ENCODE measurements at places on chromosomes 3 and 15. TPM values are rescaled to one million over a fixed set of nuclear protein-coding genes. Genes with fewer than 3 reads are reported as not detected.

Gene TPRG1
- 65.9 TPM for total RNA-seq

DNA sequence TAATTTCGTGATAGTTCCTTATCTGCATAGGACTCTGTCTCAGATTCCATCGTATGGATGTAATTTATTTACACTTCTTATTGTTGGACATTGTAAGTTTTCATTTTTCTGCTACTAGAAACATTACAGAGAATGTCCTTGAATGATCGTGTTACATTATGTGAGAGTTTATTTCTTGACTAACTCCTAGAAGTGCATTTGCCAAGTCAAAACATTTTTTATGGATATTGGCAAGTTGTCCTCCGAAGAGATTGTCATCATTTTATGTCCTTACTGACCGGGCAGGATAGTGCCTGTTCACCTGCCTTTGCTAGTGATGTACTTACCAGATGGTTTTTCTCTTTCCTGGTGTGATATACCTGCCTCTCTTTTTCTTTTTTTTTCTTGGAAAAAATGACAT is 13.4 kb downstream of the ASB7 start:
- peaks cover 5% of the 10 kb centered on the region for H3K36me3 ChIP-seq
- H3K4me3 ChIP-seq: no peak overlapping the region
- no peaks in the 10 kb centered on the region for H3K27me3 ChIP-seq

DNA sequence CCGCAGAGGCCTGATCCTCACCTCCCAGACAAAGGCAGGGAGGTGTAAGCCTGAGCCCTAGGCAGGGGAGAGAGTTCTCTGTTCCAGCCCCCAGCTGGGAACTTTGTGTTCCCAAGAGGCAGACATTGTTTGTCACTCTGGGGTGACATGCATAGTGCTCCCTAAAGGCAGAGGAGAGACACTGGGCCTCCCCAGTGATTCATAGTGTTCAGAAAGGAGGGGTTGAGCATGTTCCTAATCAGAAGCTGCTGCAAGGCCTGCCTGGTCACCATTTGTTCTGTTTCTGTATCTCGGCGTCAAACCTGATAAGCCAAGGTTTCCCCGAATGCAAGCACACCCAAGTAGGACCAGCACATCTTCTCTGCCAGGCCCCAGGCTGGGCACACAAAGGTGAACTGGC is 24.0 kb upstream of the SLC6A6 start:
- no peaks in the 10 kb centered on the region for H3K27me3 ChIP-seq
- no peak overlapping the region for H3K27ac ChIP-seq
- no peaks in the 10 kb centered on the region for H3K36me3 ChIP-seq
- no peak for DNase-seq
- H3K4me3 ChIP-seq: no peak overlapping the region
- H3K4me1 ChIP-seq: no peaks in the 10 kb centered on the region

GRCh38 chr15:71548401-71548807 is 261.9 kb upstream of the NR2E3 start:
- H3K36me3 ChIP-seq: no peaks in the 10 kb centered on the region
- no peak overlapping the region for H3K4me3 ChIP-seq
- no peak for DNase-seq
- no peaks in the 10 kb centered on the region for H3K4me1 ChIP-seq

DNA sequence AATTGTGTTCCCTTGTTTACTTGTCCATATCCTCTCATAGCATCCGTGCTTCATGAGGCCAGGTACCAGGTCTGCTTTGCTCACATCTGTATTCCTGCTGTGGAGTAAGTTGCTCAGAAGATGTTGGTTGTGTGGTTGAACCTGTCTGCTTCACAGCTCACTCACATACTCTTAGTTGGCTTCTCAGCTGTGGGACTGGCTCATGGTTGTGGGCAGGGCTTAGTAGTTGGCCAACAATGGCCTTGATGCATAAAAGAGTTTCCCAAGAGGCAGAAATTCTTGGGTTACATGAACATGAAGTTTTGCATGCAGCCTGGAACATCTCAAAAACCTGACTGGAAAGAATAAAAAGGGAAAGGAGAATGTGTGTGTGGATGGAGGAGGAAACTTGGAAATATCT is 17.0 kb downstream of the CELF6 start:
- no peak overlapping the region for H3K27ac ChIP-seq
- no peak overlapping the region for H3K4me3 ChIP-seq
- no peaks in the 10 kb centered on the region for H3K36me3 ChIP-seq
- H3K4me1 ChIP-seq: no peaks in the 10 kb centered on the region
- no peaks in the 10 kb centered on the region for H3K27me3 ChIP-seq

GRCh38 chr15:74062236-74062635 is 20.1 kb downstream of the GOLGA6A start:
- H3K27me3 ChIP-seq: no peaks in the 10 kb centered on the region
- H3K4me3 ChIP-seq: no peak overlapping the region
- H3K4me1 ChIP-seq: no peaks in the 10 kb centered on the region
- DNase-seq: no peak
- no peak overlapping the region for H3K27ac ChIP-seq
- no peaks in the 10 kb centered on the region for H3K36me3 ChIP-seq

DNA sequence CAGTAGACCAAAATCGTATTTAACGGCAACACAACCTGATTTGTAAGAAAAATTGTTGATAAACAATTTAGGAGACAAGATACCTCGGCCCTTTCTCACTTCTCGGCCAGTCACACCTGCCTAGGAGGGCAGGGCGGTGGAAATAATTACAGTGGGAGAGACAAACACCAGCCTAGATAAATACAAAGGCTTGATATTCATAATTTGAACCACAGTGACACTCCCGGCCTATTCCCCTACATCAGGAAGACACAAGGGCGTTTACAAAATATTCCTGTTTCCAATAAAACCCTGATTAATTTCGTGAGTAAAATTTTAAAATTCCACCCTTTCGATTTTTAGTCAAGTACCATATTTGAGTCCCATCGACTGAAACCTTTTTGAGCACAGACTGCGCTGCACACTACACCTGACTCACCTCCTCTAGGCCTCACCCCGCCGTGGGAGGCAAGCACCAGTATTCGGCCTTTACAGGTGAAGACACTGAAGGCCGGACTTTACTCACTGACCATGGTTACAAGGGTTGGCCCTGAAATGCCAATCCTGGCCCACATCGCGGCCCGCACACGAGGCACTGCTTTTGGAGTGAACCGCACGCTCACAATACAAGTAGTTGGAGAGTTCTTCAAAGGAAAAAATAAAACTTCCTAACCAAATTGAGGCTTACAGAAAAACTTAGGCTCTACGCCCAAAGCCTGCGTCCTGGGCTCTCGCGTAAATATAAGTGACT is 794 bp downstream of the ARPP19 start:
- DNase-seq: no peak
- peak overlapping the region; percentile 98 for H3K27ac ChIP-seq
- H3K4me1 ChIP-seq: no peaks in the 10 kb centered on the region

- H3K27ac ChIP-seq: peak overlapping the region; percentile 67
- H3K4me3 ChIP-seq: no peak overlapping the region
- no peaks in the 10 kb centered on the region for H3K36me3 ChIP-seq
- H3K27me3 ChIP-seq: no peaks in the 10 kb centered on the region
Measured at GRCh38 chr3:16064642-16065414, 109.7 kb upstream of the GALNT15 start.

DNA sequence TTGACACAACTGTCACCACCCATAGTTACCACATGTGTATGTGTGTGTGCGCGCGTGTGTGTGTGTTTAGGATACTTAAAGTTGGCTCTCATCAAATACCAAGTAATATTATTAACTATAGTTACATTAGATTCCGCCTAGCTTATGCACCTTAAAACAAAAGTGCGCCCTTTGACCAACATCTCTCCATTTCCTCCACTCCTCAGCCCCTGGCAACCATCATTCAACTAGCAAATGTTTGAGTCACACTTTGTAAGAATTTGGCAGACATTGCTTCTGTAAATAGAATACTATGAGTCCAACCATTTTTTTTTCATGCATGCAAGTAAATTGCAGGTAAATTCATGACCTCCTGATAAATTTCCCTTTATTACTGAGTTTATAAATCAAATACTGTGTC is 169.3 kb downstream of the GBE1 start:
- DNase-seq: no peak
- H3K36me3 ChIP-seq: no peaks in the 10 kb centered on the region
- H3K27me3 ChIP-seq: no peaks in the 10 kb centered on the region
